ENCODE measurements at places on chromosomes 12 and 14.

DNA sequence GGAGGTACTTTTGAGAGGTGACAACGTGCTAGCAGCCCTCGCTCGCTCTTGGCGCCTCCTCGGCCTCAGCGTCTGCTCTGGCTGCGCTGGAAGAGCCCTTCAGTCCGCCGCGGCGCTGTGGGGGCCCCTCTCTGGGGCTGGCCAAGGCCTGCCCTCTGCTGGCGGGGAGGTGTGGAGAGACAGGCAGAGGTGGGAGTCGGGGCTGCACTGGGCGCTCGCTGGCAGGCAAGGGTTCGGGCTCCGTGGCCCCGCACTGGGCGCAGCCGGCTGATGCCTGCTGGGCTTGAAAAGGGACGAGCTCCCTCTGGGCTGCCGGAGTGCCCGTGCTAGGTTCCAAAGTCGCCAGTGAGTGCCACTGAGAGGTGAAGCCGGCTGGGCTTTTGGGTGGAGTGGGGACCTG lies 580.0 kb downstream of the DIO2 start:
- no peak for DNase-seq

GRCh38 chr14:91350813-91351511 lies 66.7 kb downstream of the CCDC88C start:
- no peak for DNase-seq

GRCh38 chr12:3697311-3697870 lies 55.5 kb downstream of the CRACR2A start:
- DNase-seq: no peak

DNA sequence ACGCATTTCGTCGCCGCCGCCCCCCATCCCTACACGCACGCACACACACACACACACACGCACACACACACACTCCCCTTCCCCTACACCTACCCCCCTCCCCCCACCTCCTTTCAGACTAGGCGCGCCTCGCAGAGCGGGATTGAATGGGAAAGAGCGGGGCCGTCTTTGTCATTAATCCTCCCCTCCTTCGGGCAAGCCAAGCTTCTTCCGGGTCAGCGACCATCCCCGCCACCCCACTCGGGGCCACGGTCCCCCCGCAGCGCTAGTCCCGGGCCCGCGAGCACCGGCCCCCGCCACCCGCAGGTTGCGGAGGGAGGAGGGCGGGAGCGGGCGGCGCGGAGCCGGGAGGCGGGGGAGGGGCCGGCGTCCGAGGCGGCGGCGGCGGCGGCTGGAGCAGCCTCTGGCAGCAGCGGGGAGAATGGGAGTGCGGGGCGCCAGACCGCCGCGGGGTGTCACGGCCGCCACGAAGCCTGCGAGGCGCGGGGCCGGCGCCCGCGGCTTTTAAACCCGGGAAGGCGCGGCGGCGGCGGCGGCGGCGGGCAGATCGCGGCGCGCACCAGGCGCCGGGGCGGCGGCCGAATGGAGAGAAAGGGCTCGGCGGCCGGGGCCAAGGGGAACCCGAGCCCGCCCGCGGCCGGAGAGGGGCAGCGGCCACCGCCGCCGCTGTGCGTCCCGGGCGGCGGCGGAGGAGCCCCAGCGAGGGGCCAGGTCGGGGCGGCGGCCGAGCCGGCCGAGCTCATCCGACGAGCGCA lies at the start of gene TTC9:
Gene TTC9, plus strand, starts transcription at position 369 of the 755 bp plus-strand sequence. Its CDS starts 214 bp downstream, at position 583.
- DNase-seq: no peak

DNA sequence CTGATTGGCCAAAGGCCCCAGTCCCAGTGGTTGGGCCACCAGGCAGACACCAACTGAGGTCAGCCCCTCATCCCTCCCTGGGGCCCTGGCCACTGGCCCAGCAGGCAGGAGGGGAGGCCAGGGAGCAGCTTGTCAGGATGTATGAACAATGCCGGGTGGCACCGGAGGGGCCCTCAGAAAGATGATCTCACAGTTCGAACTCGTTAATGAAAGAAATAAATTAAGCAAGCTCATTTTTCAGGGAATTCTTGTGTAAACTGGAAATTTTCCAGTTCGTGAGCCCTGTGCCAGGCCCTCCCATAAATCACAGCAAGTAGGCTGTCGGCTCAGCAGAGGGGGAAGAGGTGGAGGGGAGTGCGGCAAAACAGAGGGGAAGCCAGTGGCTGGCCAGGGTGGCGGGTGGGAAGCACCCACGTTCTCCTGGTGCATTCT lies 177.0 kb upstream of the VASH1 start:
- no peak for DNase-seq

DNA sequence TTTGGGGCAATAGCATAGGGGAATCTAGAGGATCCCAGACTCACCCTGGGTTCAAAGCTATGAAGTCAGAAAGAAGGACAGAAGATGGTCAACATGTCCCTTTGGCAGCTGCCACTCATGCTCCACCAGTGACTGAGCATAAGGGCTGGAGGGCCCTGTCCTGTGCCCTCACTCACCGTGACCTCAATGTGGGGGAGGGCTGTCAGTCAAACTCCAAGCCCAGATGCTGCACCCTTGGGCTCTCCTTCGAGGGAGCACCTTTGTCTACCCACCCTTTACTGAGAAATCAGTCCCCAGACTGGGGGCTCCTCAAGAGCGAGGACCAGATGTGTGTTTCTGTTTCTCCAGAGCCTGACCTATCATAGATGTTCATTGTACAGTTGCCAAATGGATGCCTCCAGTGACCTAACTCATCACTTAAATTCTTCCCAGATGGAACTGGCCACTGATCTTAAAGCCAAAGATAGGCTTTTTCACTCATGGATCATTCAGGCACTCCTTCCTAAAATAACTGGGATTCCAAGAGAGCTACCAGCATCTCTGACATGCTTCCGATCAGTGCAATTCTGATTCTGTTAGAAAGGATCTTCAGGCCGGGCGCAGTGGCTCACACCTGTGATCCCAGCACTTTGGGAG lies 27.2 kb upstream of the VSX2 start:
- DNase-seq: no peak

GRCh38 chr12:64560396-64561301 lies 49.6 kb upstream of the RASSF3 start:
- DNase-seq: no peak

DNA sequence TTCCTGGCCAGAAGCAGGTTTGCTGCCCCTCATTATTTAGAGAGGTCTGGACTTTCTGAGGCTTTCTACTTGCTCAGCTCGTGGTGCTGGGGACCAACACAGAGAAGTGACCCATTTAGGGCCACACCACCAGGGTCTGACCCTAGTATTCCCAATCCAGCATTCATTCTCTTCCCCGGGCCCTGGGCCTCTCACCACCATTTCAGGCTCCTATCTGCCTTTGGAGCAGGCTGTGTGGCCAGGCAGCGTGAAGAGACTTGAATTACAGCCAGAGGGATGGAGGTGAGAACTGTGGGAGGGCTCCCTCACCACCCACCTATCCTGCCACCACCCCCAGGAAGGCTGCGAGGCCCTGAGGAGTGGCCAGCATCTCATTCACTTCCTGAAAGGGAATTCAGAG lies 24.6 kb downstream of the FAM222A start:
- DNase-seq: no peak

DNA sequence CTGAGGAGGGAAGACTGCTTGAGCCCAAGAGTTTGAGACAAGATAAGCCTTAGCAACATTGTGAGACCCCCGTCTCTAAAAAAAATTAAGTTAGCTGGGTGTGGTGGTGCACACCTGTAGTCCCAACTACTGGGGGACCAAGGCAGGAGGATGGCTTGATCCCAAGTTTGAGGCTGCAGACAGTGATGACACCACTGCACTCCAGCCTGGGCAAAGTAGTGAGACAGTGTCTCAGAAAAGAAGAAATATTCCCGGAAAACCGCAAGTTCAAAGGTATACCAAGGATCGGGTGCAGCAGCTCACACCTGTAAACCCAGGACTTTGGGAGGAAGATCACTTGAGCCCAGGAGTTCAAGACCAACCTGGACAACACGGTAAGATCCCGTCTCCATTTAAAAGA lies 5.8 kb downstream of the PTGES3 start:
- no peak for DNase-seq

DNA sequence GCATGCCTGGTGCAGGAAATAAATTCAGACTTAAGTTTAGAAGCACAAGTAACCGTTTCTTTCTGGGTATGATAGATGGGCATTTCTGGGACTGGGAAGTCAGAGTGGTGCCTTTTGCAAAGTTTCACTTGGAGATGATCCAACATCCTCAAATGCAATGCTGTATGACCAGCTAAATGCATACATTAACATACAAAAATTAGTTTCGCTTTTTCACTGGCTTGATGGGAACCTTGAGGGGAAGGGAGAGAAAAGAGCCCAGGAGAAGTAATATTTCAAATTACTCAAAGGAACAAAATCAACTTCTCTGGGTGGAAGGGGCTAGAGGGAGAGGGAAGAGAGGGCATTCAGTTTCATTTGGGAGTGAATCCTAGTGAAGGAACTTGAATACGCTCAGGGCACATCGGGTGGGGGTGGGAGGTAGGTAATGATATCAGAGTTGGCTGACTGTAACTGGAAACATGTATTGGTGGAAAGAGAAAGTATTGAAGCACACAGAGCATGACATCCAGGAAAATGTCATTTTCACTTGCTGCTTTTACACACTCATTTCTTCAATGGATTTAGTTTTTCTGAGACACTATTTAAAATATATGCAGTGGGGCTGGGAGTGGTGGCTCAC lies 175.5 kb downstream of the PTPRO start:
- no peak for DNase-seq

- peak; percentile 78 for DNase-seq
These were observed 458 bp downstream of the SSPN start for GRCh38 chr12:26195641-26196420.

DNA sequence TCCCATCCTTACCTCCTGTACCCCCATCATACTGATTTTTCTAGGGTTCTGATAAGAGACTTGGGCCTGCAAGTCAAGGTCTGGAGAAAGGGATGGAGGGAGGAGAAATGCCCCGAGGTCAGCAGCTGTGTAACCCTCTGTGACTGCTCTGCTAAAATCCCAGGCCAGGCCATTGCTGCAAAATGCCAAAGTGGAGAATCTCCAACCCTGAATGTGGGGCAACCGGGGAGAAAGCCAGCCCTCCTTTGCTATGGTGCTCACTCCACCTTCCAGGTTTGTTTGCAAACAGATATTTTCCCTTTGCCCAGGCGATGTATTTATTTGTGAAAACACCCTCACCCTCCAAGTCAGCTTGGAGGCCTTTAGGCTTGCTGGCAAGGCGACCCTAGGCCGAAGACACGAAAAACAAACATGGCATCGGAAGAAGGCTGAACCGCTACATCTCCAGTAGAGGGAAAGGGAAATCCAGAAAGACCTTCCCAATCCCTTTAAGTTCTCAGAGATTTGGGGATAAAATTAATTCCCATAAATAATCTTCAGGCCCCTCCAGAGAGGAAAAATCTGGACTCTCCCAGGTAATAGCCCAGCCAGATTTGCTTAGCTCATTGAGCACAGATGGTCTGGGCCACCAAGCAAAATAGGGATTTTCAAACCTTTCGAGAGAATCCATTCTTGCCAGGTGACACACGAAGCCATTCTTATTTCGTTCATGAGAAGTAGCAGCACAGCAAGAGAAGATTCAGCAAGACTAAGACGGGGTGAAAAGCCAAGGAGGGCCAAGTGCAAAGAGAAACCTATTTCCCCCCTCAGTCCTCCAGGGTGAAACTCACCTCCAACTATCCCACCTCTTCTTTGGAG lies 1.3 kb upstream of the TBX5 start:
- DNase-seq: no peak

- DNase-seq: no peak
These were observed 367.6 kb downstream of the C12orf75 start for GRCh38 chr12:105698075-105698474.

DNA sequence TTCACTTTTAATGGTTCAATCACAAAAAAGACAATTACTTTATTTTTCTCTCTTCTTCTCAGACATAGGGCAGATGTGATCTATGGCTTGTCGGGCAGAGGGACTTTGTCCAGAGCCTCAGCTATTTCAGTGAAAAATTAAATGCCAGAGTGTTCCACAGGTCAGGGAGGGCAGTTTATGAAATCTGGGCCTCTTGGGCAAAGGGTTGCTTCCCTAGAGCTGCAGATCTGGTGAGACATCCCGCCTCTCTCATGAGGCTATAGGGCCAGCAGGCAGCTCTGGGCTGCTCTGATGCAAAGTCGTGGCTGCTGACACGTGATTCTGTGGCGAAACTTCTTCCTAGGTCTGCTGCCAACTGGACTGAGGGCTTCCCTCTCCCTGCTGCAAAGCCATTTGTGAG lies 6.0 kb downstream of the CLMN start:
- peak; percentile 69 for DNase-seq

DNA sequence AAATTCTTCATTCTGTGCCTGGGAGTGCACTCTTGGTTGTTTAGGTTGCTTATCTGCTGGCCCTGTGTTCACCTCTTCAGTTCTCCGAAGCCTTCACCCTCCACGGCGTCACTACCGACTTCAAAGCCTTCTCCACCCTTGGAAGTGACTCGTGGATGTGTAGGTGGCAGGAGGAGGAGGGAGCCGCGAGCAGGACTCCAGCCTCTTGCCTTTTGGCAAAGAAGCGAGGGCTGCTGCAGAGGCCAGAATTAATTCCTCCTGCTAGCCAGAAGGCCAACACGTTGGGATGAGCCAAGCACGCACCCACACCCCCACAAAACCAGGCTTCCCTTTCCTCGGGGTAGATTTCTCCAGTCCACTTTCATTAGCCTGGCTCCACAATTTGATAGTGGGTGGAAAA lies 86.5 kb downstream of the TBX5 start:
- DNase-seq: no peak
